KG1 (cell line): ENCODE measurements at places on chromosomes 3 and 15.
A peak's percentile ranks its signal among the peaks of the same experiment; 100 is the strongest.

- DNase-seq, result no peak
Observed at GRCh38 chr15:55496716-55497115, 11.3 kb downstream of the DNAAF4 start.

DNA sequence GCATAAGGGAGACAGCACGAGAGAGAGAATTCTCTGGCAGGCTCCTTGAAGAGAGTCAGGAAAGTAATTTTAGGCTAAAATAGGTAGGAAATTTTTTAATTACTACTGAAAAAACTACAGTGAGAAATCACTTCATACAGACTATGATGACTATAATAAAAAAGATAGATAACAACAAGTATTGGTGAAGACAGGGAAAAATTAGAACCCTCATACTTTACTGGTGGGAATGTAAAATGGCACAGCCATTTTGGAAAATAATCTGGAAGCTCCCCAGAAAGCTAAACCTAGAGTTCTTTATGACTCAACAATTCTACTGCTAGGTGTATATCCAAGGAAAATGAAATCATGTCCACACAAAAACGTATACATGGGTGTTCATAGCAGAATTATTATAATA, 2.1 kb upstream of the HDC start:
- DNase-seq, result no peak

GRCh38 chr3:13598926-13599886, 50.3 kb downstream of the FBLN2 start:
- no peak for DNase-seq

GRCh38 chr3:167913219-167913835, 177.8 kb downstream of the SERPINI1 start:
- DNase-seq, result no peak

DNA sequence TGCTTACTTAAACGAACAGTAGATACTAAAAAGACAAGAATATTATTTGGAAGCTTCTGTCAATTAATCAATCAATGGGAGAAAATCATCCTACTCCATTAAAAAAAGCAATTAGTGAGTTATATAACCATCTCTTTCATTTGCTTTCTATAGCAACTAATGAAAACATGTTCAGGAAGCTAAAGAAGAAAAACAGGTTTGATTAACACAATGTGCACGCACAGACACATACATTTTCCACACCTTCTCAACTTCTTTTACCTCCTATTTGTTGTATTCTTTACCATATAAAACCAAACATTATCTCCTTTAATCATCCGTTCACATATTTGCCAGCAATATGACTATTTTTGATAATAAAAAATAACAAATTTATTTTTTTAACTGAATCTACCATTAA, 111.3 kb downstream of the GBE1 start:
- no peak for DNase-seq

GRCh38 chr3:112247900-112248299, 46.1 kb downstream of the SLC9C1 start:
- DNase-seq, result no peak

DNA sequence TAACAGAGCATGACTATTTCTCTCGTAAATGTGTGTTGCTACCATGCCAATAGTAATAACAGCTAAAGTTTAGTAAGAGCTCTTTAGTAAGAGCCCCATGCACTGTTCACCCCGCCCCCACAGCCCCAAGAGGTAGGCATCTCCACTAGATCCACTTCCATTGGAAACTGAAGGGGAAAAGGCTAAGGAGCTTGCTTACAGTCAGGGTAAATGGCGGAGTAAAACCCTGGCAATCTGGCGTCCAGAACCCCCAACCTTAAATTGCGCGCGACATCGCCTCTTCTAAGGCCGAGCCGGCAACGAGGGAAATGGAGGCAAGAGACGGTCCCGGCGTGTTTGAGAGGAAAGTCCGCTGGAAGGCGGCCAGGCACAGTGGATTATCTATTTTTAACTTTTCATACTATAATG, 654 bp upstream of the C3orf38 start:
- DNase-seq, result no peak

DNA sequence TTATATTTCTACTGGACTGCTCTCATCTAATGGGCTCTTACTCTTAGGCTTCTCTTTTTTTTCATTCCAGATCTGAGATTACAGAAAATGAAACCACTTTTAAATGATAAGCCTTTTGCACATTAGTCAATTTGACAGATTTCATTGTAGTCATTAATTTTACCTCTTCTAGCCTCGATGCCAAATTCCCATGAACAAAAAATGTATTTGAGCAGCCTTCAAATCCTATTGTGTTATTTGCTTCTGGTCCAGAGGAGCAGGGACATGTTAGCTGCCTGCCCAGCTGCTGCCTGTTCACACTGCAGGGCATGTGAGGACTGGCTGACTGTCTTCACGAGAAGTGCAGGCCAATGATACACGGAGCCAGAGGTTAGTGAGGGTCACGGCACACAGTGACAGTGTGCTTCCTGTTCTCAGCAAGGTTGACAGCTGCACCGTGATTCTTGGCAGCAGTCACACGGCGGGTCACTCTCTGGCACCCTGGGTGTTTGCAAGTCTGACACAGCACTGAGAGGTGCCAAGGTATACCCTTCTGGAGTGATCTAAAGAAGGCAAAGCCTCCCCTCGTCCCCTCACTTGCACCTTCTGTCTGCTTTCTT, 40.8 kb downstream of the KAT2B start:
- DNase-seq, result no peak

GRCh38 chr3:125322166-125322565, 53.0 kb downstream of the ZNF148 start:
- DNase-seq, result no peak

GRCh38 chr3:166351461-166351860, 514.2 kb upstream of the BCHE start:
- no peak for DNase-seq

DNA sequence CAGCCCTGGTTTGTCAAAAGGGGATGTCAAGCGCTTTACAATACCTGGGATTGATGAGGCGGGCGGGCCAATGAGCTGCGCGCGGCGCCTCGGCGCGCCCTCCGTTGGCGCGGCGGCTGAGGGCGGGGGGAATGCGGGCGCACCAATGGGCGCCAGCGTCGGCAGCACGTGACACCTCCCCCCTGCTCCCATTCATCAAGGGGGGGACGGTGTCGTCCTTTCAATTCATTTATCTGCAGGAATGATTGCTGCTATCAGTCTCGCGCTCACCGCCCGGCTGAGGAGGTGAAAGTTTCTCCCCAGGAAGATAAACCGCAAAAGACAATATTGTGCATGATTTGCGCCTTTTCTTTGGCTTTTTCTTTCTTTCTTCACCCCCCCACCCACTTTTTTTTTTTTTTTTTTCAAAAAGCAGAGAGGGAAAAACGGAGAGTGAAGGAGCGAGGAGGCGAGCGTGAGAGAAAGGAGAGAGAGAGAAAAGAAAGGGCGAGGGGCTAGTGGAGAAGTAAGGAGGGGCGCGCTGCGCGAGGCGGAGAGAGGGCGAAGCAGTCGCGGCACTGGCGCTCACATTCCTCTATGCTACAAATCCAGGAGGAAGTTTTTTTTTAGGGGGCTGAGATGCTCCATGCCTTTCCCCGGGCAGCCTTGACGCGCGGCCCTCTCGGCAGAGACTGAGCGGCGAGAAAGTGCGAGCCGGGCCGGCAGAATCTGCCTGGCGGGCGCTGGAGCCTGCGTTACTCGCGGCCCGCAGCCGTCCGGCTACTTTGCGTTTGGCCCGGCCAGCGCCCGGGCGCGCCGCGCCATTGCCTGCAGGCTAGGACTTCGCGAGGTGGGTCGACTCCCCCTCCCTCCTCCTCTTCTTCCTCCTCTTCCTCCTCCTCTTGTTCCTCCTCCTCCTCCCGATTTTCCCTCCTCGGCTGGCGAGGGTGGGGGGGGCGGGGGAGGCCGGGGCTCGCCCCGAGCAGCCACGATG, at the start of gene ZIC1:
Gene ZIC1, plus strand, starts transcription at position 223 of the 973 bp plus-strand sequence. Its CDS starts 748 bp downstream, at position 971.
- no peak for DNase-seq

- no peak for DNase-seq
Observed at GRCh38 chr15:34941831-34942230, 27.7 kb downstream of the AQR start.

DNA sequence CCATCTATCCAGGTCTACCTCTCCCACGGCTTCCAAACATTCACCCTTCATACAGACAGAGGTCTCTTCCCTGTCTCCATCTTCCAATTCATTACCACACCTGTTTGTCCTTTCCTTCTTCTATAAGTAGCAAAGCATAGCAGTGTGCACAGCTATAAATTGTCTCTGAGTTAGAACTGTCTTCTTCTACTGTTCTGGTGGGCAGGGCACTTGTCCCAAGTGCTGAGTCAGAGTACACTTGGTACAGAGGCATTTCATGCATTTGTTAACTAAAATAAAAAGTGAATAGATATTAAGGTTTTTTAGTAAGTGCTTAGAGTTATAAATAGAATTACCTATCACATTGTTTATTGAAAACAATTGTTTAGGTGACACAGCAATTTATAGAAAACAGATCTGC, 150.1 kb upstream of the CCDC54 start:
- DNase-seq, result no peak

- DNase-seq, result peak; percentile 3
Observed at GRCh38 chr3:76585794-76586392, 454.0 kb upstream of the ROBO2 start.

GRCh38 chr3:128360705-128361271, 105.9 kb downstream of the DNAJB8 start:
- DNase-seq, result no peak

DNA sequence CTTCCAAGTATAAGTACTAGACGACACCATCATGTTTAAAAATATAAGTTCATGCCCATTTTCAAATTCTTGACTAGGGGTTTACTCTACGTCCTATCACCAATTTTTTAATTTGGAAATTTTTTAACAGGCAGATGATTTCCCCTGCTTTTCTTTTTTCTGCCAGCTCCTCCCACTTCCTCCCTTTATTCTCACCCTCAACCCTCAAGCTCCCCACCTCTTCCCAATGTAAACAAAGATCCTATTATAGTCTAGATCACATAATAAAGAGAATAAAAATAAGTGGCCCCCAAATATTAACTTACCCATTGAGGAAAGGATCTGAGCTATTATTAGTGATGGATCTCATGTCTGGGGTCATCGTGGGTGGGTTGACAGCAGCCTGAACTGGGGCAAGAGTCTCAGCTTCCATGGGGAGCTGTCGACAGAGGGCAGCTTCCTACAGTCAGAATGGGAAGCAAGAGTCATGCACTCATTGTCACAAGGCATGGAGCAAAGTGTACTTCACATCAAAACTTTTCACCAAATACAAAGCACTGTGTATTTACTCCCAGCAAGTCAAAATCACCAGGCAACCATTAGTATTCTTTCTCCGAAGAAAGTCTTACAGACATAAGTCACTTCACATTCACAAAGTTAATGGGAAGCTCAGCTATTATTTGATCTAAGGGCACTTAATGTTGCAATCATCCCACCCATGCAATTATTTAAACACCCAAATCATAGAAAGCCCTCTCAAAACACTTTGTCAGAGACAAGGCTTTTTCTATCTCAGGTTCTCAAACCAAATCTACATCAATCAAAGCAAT, 53.2 kb downstream of the TM4SF4 start:
- DNase-seq, result no peak

DNA sequence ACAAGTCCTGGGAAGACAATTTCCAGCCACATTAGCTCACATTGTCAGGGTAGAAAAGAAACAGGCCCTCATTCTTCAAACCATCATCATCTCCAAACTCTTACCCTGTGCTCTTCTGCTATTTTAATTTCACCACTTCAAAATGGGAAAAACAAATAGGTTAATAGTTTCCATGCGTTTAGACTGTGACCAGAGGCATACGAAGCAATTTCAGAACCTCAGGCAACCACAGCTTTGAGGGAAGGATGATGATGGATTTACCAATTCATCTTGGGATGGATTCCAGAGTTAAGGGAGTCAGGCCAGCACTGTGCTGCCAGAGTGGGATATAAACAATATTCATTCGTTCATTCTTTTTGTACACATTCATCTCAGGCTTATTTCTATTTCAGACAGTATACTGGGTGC, 307.8 kb upstream of the TPRG1 start:
- DNase-seq, result no peak

DNA sequence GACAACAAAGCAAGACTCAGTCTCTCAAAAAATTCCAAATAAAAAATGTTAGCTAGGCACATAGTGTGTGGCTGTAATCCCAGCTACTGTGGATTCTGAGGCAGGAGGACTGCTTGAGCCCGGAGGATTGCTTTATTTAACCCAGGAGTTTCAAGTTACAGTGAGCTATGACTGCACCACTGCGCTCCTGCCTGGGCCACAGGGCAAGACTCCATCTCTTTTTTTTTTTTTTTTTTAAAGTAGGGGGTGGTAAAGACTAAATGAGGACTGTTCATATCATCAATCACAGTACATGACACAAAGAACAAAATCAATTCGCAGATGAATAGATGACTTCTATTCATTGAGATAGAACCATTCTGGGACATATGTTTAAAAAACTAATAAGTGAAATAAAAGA, 48.1 kb downstream of the ACAP2 start:
- no peak for DNase-seq

DNA sequence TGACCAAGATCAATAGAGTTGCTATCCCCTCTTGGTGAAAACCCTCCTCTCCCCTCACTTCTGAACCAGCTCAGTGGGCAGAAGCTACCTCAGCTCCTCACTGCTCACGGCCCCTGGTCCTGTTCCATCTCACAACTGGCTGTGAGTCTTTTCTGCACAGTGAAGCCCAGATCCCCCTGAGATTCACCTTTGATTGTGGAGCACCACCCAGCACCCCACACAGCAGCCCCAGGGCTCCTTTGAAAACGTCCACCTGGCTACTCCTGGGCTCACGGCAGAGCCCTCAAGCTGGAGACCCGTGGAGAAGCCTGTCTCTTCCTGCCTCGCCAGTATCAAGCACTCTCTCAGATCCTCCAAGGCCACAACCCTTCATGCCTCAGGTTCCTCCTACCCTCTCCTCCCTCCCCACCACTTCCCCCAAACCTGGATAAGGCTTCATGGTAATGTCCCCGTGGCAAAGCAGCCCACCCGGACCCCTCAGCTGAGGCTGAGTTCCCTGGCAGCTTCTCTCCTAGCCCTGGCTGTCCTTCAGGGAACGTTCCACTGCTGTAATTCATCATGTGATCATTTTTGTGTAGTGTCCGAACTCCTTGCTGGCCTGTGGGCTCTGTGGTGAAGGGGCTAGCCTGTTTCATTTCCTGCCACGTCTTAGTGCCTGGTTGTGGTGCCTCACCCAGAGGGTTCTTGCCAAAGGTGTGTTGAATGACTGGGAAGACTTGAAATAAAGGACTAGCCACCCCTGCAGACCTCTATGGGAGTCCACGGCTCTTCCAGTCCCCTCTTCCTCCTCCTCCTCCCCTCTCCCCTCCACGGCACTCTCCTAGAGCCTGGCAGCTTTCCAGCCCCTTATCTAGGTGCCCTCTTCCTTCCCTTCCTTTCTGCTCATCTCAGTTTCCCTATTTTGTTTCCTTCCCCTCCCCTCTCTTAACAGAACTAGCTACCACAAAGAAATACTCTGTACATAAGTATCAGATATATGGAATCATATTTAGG, 44.5 kb downstream of the KY start:
- peak; percentile 77 for DNase-seq

GRCh38 chr3:155890671-155891190, 20.3 kb downstream of the GMPS start:
- DNase-seq, result no peak
